ENCODE measurements at places on chromosomes 11 and 22. TPM values are rescaled to one million over a fixed set of nuclear protein-coding genes. Genes with fewer than 3 reads are reported as not detected.
A peak's percentile ranks its signal among the peaks of the same experiment; 100 is the strongest.

- DNase-seq = no peak
These were observed 44.3 kb downstream of the POLD3 start for GRCh38 chr11:74636630-74637184.

SYTL2 gene
- total RNA-seq = 132 TPM

- no peak for DNase-seq
These were observed 29.9 kb downstream of the RELT start for GRCh38 chr11:73406131-73406530.

- peak; percentile 60 for DNase-seq
These were observed 11.8 kb downstream of the TIGD3 start for GRCh38 chr11:65366340-65366773.

- no peak for DNase-seq
These were observed 9.6 kb upstream of the CDON start for GRCh38 chr11:126072141-126072741.

DNA sequence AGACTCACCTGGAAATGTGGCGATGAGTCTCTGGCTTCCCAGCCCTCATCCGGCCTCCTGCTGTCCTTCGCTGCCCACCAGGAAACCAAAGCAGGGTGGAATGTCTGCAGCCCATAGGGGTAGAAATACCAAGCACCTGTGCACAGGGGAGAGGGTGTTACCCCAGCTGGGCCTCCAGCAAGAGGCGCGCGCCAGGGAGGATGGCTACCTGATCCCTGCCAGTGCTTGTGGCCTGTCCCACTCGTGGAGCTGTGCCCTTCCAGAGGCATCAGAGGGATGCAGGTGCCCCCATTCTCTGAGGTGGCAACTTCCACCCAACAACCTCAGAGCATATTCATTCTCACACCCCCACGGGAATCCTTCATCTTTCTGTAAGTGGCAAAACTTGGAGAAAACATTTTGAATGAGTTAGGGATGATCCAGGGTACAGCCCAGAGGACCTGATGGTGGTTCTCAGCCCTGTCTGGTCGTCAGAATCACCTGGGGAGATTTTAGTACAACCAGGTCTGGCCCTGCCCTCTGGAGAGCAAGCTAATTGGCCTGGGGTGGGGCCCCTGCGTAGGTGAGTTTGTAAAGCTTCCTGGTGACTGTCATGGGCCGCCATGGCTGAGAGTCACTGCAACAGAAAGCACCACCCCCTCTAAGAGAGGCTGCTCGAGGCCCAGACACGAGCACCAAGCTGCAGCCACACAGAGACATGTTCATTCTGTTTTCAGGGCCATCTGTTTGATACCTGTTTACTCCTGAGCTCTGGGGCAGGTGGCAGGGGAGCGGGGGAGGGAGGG, 9.9 kb downstream of the SUN2 start:
- no peak for DNase-seq

MS4A6E gene
- total RNA-seq = not detected

DNA sequence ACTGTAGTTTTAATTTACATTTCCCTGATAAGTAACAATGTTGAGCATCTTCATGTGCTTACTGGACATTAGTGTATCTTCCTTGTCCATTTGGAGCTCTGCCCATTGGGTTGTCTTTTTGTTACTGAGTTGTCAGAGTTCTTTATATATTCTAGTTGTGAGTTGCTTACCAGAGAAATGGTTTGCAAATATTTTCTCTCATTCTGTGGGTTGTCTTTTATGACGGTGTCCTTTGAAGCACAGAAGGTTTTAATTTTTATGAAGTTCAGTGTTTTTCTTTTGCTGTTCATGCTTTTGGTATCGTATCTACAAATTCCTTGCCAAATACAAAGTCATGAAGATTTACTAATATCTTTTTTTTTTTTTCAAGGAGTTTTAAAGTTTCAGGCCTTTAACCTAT, 42.4 kb downstream of the ZBTB44 start:
- DNase-seq = no peak

OR52J3 gene
- not detected for total RNA-seq

OR51B2 gene
- total RNA-seq = not detected

DNA sequence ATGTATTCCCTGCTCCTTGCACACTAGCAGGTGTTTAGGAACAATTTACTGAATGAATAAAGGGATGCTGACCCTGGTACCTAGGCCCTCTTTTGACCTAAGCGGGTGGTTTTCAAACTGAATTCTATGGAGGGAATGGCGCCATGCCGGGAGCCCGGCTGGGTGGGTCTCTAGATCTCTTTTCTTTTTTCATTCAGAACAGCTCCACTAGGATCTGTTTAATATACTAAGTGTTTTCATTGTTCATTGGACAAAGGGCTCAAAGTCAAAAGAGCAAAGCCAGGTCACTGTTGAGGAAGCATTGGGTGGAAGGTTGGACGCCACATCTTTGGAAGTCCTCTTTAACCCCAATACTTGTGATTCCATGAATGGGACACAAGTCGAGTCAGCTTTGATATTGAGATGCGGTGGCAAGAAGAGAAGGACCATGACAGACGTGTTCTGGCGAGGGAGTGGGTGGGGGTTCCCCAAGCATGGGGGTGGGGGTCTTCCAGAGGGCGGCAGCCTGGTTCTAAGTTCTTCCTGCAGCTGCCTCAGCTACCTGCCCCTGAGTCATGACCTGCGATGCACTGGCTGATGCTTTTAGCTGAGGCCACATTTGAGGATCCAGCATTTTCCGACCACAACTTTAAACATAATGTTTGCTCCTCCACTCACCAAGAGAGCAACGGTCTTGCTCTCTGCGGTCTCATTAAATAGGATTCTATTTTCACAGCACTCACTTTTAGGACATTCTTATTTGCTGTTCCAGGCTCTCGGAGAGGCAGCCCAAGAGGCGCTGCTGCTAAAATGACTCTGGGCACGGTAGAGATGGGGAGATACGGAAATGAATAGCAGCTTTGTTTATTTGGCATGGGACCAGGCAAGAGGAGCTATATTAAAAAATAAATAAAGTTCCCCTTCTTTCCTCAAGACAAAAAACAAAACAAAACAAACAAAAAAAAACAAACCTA, 100.6 kb downstream of the FBXO7 start:
- no peak for DNase-seq

GRCh38 chr11:47272706-47273105, 2.8 kb downstream of the MADD start:
- DNase-seq = no peak

NAV2 gene
- total RNA-seq = 22.7 TPM

DNA sequence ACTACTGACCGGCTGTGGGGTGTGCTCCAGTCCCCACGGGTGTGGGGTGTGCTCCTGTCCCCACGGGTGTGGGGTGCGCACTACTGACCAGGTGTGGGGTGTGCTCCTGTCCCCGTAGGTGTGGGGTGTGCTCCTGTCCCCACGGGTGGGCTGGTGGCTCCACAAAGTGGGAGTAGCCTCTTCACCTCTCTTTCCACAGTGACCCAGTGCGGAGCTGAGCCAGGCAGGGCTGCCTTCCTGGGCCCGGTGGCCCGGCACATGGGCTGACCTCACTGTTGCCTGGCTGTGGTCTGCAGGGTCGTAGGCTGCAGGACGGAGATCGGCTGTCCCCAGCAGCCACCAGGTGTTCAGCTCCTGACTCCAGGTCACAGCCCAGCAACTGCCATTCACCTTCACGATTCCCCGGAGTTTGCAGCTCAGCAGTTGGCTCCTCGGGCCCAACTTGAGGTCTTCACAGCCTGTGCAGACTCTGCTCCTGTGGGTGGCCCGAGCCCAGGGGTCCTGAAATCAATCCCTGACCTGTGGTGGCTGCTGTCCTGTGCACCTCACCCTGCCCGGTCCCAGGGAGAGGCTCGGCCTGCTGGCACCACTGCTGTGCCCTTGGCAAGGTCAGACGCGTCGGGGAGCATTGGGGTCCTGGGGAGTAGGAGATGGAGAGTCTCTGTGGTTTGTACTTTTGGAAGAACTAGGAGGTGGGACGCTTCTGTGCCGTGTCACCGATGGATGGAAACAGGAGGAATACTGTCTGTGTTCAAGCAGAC, 414.3 kb downstream of the TBC1D22A start:
- DNase-seq = no peak

DNA sequence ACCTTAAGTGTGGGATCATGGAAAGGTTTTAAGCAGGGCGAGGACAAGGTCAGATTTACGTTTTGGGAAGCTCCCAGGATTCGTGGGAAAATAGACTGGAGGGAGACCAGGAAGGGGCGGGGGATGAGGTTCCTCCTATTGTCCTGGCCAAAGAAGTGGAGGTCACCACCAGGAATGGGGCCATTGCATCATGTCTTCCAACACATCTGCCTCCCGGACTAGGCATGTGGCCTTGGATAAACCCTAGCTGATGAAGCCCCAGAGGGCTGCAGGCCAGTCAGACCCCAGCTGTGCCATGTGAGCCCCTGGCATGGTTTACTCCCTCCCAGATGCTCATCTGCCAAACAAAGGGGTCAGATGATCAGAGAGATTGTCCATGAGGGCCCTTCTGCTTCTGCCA, 11.5 kb upstream of the YWHAH start:
- no peak for DNase-seq
